ENCODE measurements at places on chromosomes 2 and 18. TPM values are rescaled to one million over a fixed set of nuclear protein-coding genes. Genes with fewer than 3 reads are reported as not detected.

- H3K36me3 ChIP-seq, result no peaks in the 10 kb centered on the region
- H3K4me1 ChIP-seq, result no peaks in the 10 kb centered on the region
- no peak overlapping the region for H3K27ac ChIP-seq
Measured at GRCh38 chr2:167430447-167430846, 542.2 kb downstream of the XIRP2 start.

- no peak overlapping the region for H3K27ac ChIP-seq
- H3K4me1 ChIP-seq, result peaks cover 18% of the 10 kb centered on the region
- peak; percentile 66 for DNase-seq
- no peaks in the 10 kb centered on the region for H3K27me3 ChIP-seq
- H3K36me3 ChIP-seq, result no peaks in the 10 kb centered on the region
Measured at GRCh38 chr2:29117636-29118303, 2.6 kb downstream of the CLIP4 start.

Gene CDKL4
- total RNA-seq, result 0.79 TPM

Gene ASAP2
- 45.1 TPM for total RNA-seq

Gene SATB2
- 20.3 TPM for total RNA-seq

- H3K4me3 ChIP-seq, result no peak overlapping the region
- no peak overlapping the region for H3K27ac ChIP-seq
- no peak for DNase-seq
Measured at GRCh38 chr2:98736464-98736889, 5.5 kb upstream of the MGAT4A start.

DNA sequence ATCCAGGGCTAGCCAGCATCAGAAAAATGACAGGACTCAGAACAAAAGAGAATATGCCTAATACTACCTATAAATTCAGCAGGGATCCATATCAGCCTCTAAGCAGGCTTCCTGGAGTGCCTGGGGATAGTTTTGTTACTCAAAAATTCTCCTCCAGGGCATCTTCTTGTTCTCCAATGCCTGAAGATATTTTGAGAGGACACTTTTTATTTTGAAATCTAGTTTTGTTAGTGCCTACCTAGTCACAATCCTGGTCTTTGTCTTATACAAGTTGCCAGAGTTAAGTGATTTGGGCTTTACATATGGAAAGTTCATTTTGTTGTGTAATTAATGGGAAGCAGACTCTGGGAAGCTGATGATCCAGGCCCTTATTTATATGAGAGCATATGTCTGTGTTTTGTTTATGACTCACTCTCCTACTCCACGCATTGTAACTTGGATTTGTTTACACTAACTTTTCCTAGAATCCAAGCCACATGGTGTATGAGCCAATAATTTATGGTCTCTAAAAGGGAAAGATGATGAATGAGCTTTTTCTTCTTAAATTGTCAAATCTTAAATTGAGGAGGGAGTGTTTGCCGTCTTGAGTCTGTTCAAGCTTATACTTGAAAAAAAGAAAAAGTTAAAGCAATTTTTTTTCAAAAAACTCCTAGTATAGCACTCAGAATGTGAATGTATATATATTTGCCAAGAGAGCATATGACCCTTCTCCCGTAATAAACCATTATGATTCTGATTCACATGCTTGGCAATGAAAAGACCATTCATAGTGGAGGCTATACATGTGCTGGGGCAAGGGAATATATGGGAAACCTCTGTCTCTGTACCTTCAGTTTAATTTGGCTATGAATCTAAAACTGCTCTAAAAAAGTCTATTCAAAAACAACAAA lies 370.3 kb downstream of the SETBP1 start:
- H3K27me3 ChIP-seq, result no peaks in the 10 kb centered on the region
- no peak for DNase-seq
- no peaks in the 10 kb centered on the region for H3K36me3 ChIP-seq
- no peak overlapping the region for H3K27ac ChIP-seq
- no peak overlapping the region for H3K4me3 ChIP-seq
- H3K4me1 ChIP-seq, result peaks cover 3% of the 10 kb centered on the region

- no peak overlapping the region for H3K27ac ChIP-seq
- no peaks in the 10 kb centered on the region for H3K4me1 ChIP-seq
- no peak overlapping the region for H3K4me3 ChIP-seq
- H3K36me3 ChIP-seq, result no peaks in the 10 kb centered on the region
- DNase-seq, result no peak
Measured at GRCh38 chr18:12543697-12544096, 114.2 kb downstream of the SPIRE1 start.
